ENCODE measurements at places on chromosomes 6 and 20.

GRCh38 chr20:31605902-31606803, 1.1 kb downstream of the ID1 start:
- no peak for DNase-seq

DNA sequence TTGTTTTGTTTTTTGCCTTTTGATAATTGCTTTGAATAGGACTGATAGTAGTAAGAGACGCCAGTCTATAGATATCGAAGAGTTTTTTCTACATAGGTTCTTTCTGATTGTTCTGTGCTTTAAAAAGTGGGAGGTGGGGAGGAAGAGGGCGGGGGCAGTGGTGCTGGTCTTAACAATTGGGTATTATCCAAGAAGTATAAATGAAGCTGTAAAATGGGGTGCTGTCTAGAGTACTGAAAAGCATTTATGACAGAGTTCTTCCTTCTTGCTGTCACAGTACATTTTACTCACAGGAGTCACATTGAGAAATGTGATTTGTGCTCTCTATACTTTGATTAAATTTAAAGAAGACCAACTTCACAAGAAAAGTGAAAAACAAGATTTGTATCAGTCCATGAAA, 41.0 kb downstream of the MAPK14 start:
- no peak for DNase-seq

DNA sequence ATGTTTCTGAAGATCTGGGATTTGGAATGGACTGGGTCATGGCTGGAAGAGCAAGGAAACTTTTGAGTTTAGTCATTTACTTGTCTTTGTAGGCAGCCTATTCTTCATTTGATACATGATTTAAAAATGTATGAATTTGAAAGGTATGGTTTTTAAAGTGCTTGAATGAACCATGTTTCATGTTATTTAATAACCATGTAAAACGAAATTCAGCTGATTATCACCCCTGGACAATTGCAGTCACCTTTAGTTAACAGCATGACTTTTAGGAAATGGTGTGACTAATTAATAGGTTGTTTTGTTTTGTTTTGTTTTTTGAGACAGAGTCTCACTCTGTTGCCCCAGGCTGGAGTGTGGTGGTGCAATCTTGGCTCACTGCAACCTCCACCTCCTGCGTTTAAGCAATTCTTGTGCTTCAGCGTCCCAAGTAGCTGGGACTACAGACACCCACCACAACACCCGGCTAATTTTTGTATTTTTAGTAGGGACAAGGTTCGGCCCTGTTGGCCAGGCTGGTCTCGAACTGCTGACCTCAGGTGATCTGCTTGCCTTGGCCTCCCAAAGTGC, 2.1 kb downstream of the STX11 start:
- DNase-seq = no peak

DNA sequence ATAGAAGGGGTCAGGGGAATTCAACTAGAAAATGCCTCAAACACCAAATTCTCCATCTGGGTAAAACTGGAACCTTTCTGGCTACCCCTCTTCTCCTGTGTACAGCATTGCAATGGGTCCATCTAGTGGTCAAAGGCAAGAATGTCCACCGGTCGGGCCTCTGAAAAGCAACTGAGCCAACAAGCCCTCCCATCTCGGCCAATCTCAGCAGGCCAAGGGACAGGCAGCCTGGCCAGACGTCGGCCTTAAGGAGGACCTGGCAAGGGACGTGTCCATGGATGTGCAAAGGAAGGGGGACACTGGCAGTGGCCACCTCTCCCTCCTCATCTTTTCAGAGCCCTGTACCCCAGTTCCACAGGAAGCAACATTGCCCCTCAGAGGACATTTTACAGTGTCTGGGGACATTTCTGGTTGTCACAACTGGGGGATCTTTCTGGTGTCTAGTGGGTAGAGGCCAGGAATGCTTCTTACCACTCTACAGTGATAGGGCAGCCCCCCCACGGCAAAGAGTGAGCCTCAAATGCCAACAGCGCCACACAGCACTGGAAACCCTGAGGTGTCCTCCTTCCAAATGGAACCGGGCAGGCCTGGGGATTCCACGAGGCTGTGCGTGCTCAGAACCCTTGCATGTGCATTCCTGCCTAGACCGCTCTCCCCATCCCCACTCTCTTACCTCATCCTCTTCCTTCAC, 99.8 kb upstream of the FOXA2 start:
- DNase-seq = no peak

- no peak for DNase-seq
Measured at GRCh38 chr20:19460386-19460785, 247.9 kb downstream of the SLC24A3 start.

GRCh38 chr20:51535075-51535386, 7.5 kb downstream of the NFATC2 start:
- no peak for DNase-seq

DNA sequence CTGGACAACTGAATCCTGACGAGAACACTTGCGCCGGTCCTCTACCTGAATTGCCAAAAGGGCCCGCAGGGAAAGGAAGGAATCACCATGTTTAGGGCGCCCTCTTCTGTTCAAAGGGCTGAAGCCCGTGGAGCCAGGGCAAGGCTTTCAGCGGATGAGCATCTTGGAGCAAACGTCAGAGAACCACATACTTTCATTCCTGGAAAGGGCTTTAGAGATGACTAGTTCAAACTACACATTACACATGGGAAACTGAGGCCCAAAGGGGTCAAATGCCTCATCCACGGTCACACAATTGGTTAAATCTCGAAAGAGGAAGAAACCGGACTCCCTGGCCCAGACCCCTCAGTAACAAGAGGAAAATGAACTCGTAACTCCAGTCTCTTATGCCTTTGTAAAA, 11.5 kb upstream of the ZNF133 start:
- DNase-seq = peak; percentile 6

DNA sequence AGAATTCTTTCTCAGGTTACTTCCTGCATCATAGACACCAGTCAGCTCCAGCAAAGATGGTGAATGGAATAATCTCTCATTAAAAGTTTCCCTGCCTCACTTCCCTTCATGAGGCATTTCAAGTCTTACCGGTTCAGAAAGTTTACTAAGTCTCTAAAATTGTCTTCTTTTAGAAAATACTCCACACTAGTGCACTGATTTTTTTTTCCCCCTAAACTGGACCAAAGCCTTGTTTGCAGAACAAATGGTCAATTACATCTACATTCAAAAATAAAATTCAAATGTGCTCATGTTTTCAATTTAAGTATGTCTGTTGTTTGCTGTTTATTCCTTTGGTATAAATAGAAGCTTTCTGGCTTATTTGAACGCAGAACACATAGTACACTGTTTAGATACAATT, 111.2 kb downstream of the GMPR start:
- no peak for DNase-seq

DNA sequence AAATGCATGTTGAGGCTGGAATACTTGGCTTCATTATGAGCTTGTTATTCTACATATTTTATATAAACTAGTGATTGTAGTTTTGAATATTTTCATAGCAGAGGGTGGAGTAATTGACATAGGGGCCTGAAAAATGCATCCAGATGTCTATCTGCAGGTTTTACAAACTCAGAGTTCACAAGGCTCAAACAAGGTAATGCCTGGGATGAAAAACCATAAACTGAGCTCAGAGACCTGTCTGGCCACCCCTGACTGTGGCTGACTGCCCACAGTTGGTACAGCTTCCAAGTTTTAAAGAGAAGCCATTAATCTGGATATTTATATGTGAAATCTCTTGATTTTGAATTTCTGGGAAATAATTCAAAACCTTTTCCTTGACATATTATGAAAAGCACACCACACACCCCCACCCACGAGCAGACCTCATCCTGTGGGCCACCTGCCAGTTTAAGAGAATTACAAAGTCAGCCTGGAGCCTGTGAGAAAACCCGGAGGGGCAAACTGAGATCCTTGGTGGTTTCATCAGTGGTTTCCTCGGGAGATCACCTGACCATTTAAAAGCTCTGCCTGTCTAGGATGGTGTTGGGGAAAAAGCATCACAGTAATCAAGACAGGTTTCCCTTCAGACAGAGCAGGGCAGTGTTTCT, 230.1 kb downstream of the SAMD5 start:
- no peak for DNase-seq

DNA sequence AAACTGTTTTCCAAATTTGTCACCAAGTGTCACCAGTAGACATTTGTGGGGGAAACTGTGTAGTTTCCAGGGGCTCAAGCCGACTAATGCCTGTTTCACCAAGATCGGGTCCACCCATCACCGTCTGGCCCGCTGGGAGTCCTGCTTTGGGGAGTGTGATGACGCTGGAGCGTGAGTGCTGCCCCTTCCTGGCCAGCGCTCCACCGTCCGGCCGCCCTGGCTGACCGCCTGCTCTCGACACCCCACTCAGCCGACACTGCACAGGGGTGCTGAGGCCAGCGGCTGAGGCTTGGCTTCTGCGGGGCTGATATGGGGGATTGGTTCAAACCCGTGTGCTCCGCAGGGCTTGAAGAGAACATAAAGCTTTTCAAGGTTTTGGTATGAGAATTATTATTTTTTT, 160.1 kb downstream of the SMOC2 start:
- no peak for DNase-seq

GRCh38 chr20:62824476-62825332, 7.9 kb downstream of the COL9A3 start:
- DNase-seq = no peak

DNA sequence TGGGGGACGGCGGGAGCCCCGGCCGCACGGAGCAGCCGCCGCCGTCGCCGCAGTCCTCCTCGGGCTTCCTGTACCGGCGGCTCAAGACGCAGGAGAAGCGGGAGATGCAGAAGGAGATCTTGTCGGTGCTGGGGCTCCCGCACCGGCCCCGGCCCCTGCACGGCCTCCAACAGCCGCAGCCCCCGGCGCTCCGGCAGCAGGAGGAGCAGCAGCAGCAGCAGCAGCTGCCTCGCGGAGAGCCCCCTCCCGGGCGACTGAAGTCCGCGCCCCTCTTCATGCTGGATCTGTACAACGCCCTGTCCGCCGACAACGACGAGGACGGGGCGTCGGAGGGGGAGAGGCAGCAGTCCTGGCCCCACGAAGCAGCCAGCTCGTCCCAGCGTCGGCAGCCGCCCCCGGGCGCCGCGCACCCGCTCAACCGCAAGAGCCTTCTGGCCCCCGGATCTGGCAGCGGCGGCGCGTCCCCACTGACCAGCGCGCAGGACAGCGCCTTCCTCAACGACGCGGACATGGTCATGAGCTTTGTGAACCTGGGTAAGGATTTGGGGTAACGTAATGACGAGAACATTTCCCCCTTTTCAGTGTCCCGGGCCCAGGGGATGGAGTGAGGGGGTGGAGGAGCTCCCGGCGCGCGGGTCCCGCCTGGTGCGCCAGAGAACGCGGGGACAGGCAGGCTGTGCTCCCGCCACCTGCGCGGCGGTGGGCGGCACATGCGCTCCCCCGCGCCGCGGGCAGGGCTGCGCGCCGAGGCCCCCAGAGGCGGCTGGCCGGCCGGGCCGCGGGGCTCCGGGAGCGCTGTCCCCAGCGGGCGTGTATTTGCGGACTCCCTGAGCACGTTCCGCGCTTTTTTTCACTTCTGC, 1.4 kb downstream of the BMP6 start:
- no peak for DNase-seq

DNA sequence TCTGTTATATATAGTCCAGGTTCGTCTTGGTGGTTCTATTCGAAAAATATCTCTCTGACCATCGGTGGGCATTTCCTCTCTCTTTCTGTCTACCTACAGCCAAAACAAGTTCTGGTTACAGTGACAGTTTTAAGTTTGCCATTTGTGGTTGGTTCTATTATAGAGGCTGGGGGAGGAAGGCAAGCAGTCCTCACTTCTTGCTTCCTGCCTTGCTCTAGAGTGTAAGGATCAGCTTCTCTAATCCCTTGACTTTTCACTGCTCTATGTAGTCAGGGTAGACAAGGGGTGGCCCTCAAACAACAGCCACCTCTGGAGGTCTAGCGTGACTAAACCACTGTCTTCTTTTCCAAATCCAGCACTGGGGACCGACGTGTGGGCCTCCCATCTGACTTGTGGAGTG, 16.1 kb downstream of the E2F3 start:
- no peak for DNase-seq

GRCh38 chr20:53409447-53409717, 184.3 kb downstream of the ZNF217 start:
- no peak for DNase-seq

- DNase-seq = no peak
Measured at GRCh38 chr6:71333697-71334096, 45.1 kb downstream of the OGFRL1 start.

- no peak for DNase-seq
Measured at GRCh38 chr6:159037756-159038290, 7.0 kb downstream of the TAGAP start.

DNA sequence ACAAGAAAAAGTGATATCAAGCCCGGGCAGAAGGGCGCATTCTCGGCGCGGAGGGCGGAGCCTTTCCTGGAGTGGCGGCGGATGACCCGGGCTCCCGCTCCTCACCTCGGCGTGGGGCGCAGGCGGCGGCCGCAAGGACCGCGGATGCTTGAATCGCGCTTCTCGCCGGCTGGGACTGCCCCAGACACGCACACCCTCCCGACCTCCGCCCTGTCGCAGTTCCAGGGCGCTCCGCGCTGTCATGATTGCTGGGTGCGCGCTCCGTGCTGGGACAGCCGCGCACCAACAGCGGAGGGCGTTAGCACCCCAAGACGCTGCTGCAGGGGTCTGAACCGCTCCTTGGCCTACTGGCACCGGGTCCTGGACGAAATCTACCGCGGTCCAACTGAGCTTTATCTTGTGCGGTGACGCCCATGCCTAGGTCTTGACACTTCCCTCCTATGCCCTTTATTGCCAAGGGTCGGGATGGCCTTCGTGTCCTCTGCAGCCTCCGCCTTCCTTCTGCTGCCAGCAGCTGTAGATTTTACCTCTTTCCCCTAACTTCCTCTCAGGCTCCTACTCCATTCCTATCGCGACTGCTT, 43.3 kb downstream of the IRAK1BP1 start:
- no peak for DNase-seq

- no peak for DNase-seq
Measured at GRCh38 chr6:14734416-14735340, 511.2 kb upstream of the JARID2 start.

GRCh38 chr6:17665132-17665531, 41.6 kb downstream of the NUP153 start:
- DNase-seq = no peak

- no peak for DNase-seq
Measured at GRCh38 chr6:108874470-108875160, 26.4 kb downstream of the ARMC2 start.

DNA sequence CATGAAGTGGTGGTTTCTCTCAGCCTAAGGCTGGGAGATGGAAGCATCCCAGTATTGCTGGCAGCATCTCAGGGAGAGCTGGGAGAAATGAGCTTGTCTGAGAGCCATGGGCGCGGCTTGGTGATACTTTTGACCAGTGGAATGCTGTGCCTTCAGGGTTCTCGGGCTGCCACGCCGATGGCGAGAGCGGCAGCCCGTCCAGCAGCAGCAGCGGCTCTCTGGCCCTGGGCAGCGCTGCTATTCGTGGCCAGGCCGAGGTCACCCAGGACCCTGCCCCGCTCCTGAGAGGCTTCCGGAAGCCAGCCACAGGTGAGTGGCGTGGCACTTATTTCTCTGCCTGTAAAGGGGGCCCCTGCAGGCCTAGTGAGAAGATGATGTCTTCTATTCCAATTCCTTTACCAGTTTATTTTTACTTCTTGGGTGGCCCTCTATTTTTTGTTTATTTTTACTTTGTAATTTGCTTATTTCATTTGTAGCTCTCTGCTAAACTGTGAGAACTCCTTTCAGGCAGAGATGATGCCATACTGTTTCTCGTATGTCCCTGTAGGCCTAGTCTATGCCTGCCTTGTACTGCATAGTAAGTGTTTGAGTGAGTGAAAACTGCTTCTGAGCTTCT, 71.7 kb downstream of the ASXL1 start:
- DNase-seq = no peak

Measured in stimulated activated CD8-positive, alpha-beta memory T cell treated with anti-CD3 and anti-CD28 coated beads, Interleukin-15, amount 100 ng/mL, for 24 hours (primary cell).